ENCODE measurements at places on chromosomes 5 and 9. TPM values are rescaled to one million over a fixed set of nuclear protein-coding genes. Genes with fewer than 3 reads are reported as not detected.

The TMEM38B gene
- polyA plus RNA-seq = 3.1 TPM

The PRR16 gene
- 0.74 TPM for polyA plus RNA-seq

The MEIKIN gene
- not detected for polyA plus RNA-seq

The PKD2L2 gene
- polyA plus RNA-seq = not detected

The SLC1A1 gene
- 1.2 TPM for polyA plus RNA-seq

The SOHLH1 gene
- polyA plus RNA-seq = not detected

The CETN3 gene
- 11.7 TPM for polyA plus RNA-seq
